ENCODE measurements at places on chromosomes 5 and 9. TPM values are rescaled to one million over a fixed set of nuclear protein-coding genes. Genes with fewer than 3 reads are reported as not detected.

Gene LIX1
- polyA plus RNA-seq: not detected

Gene WWC1
- 18.3 TPM for polyA plus RNA-seq

DNA sequence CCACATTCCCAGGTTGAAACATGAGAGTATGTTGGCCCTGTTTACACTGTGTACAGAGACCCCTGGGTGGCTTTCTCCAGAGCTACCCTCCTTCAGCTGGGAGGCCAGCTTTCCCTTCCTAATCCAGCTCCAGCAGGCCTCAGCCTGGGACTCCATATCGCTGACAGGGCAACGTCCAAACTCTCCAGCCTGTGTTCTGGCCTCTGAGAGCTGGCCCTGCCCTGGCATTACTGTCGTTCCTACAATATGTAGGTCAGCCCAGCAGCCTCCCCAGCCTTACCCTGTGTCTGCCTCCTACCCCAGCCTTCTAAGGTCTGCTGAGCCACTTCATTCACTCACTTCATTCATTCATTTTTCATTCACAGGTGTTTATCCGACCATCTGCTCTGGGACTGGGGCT is 8.3 kb upstream of the EEIG1 start:
- H3K4me3 ChIP-seq: no peak overlapping the region
- DNase-seq: no peak
- H3K36me3 ChIP-seq: no peaks in the 10 kb centered on the region
- no peak overlapping the region for H3K27ac ChIP-seq
- no peaks in the 10 kb centered on the region for H3K4me1 ChIP-seq

Gene GABRA6
- not detected for polyA plus RNA-seq

Gene PCDHGA3
- not detected for polyA plus RNA-seq

- H3K27ac ChIP-seq: no peak overlapping the region
- H3K27me3 ChIP-seq: no peaks in the 10 kb centered on the region
- no peaks in the 10 kb centered on the region for H3K36me3 ChIP-seq
- no peak for DNase-seq
- no peaks in the 10 kb centered on the region for H3K4me1 ChIP-seq
- H3K4me3 ChIP-seq: no peak overlapping the region
These were observed 52.7 kb upstream of the LARP1 start for GRCh38 chr5:154702477-154702876.

GRCh38 chr9:115808108-115808507 is 345.5 kb upstream of the PAPPA start:
- H3K36me3 ChIP-seq: no peaks in the 10 kb centered on the region
- H3K27ac ChIP-seq: no peak overlapping the region
- no peak for DNase-seq
- no peak overlapping the region for H3K4me3 ChIP-seq
- no peaks in the 10 kb centered on the region for H3K27me3 ChIP-seq

Gene PCDHGA5
- polyA plus RNA-seq: 0.07 TPM

Gene SHC3
- polyA plus RNA-seq: 0.01 TPM

DNA sequence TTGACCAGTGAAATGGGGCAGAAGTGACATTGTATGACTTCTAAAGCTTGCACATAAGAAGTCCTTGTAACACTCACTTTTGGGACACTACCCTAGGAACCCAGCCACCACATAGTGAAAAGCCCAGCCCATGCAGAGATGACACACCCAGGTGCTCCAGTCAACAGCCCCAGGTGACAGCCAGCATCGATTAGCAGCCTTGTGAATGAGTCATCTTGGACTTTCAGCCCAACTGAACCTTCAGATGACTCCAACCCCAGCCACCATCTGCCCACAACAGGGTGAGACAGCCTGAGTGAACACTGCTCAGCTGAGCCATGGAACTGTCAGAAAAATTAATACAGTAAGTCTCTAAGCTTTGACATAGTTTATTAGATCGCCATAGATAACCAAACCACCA is 458.6 kb downstream of the ZSWIM6 start:
- no peak overlapping the region for H3K27ac ChIP-seq
- no peaks in the 10 kb centered on the region for H3K27me3 ChIP-seq
- peaks cover 3% of the 10 kb centered on the region for H3K4me1 ChIP-seq
- H3K4me3 ChIP-seq: no peak overlapping the region
- H3K36me3 ChIP-seq: no peaks in the 10 kb centered on the region
- no peak for DNase-seq

DNA sequence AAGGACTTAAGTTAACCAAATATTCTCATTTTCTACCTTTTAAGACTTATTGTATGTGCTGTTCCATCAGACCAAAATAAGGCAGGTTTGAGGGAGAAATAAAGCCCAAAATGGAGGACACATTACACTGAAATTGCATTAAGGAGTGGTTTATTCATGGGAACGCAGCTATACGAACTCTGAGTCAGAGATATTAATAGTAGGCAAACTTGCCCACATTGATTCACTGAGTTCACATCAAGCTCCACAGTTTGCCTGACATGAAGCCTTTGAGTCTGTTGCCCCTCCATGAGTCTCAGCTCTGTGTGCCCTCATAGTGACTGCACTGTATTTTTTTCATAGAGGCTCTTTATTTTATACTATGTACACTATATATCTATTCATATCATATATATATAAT is 135.0 kb upstream of the SNX2 start:
- H3K27me3 ChIP-seq: no peaks in the 10 kb centered on the region
- no peaks in the 10 kb centered on the region for H3K36me3 ChIP-seq
- no peaks in the 10 kb centered on the region for H3K4me1 ChIP-seq
- H3K27ac ChIP-seq: no peak overlapping the region

DNA sequence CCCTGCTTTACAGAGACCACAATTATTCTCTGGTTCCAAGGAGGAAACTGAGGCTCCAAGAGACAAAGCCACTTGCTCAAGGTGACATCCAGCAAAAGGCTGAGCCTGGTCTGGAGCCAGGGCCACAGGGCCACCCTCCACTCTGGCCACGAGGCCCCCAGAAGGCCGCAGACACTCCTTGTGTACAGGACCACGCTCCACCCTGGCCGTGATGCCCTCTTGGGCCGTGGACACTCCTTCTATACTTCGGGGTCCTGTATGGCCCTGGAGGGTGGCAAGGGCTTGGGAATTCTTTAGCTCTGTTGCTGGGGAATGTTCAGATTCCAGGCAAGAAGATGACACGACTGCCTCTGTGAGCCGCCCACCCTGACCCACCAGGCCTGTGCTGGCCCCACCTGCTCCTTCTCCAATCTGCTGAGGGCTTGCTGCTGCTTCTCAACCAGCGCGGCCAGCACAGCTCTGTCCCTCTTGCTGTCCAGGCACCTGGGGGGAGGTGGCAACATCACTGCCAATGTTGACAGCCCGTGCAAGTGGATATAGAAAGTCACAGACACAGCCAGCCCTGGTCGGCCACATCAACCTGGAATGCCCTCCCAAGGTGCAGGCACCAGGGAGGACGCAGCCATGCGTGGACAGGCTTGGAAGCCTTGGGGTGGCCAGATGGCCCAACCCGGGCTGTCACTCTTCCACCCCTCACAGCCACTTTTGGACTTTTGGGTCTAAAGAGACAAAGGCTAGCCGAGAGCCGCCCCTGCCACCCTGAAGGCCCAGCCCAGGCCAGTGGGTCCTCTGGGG is 20.1 kb upstream of the QSOX2 start:
- H3K4me1 ChIP-seq: peaks cover 5% of the 10 kb centered on the region
- peaks cover 18% of the 10 kb centered on the region for H3K27me3 ChIP-seq
- H3K36me3 ChIP-seq: no peaks in the 10 kb centered on the region
- no peak for DNase-seq

DNA sequence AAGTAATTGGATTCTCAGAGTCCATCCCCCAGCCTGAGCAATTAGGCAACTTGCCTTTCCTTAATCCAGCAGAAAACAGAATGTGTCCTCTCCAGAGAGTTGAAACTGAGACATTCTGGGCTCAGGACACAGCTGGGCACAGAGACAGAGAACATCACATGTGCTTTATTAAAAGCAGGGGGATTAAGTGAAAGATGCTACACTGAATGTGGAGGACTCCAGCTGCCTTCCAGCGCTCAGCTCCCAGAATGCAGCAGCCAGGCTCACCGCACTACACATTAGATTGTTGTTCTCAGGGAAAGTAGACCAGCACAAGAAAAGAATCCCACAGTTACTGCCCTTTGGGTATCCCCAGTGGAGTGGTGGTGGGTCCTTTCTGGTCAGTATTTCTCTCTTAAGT is 141.6 kb upstream of the IL12B start:
- DNase-seq: no peak
- H3K4me3 ChIP-seq: no peak overlapping the region
- H3K36me3 ChIP-seq: no peaks in the 10 kb centered on the region
- no peaks in the 10 kb centered on the region for H3K4me1 ChIP-seq

Gene PDLIM7
- 48.5 TPM for polyA plus RNA-seq

Gene NTRK2
- 0.08 TPM for polyA plus RNA-seq

DNA sequence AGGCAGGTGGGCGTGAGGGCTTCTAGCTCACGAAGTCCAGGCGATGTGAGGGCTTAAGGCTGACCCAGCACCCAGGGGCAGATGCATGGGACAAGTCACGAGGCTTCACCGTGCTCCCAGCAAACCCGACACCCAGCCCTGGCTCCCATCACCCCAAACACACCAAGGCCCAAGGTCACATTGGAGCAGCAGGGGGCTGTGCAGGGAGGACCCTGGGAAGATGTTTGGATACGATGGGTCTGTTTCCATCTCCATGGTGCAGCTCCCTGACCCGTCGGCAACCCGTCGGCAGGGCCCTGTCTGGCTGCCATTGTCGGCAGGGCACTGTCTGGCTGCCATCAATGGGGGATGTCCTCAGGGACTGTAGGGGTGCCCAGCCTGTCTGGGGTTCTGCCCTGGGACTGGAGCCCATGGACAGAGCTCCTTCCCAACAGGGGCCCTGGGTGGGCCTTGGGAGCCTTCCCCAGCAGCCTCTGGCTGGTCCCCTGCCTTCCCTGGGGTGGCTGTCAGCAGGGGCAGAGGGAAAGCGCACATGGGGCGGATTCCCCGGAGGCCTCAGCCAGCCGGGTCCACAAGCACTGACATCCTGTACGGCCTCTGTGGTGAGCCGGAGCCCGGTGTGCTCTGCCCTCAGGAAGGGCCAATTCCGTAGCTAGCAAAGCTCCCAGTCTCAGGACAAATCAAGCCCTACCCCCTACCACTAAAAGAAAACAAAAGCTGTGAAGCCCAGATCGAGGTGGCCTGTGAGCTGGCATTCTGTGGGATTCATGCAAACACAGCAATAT is 47.1 kb downstream of the NACC2 start:
- H3K4me1 ChIP-seq: peaks cover 14% of the 10 kb centered on the region
- no peak overlapping the region for H3K27ac ChIP-seq
- no peak overlapping the region for H3K4me3 ChIP-seq
- no peaks in the 10 kb centered on the region for H3K27me3 ChIP-seq
- DNase-seq: no peak

- no peak overlapping the region for H3K27ac ChIP-seq
- no peak for DNase-seq
- no peaks in the 10 kb centered on the region for H3K27me3 ChIP-seq
- H3K4me3 ChIP-seq: no peak overlapping the region
These were observed 198.9 kb upstream of the WWC1 start for GRCh38 chr5:168092209-168093185.

DNA sequence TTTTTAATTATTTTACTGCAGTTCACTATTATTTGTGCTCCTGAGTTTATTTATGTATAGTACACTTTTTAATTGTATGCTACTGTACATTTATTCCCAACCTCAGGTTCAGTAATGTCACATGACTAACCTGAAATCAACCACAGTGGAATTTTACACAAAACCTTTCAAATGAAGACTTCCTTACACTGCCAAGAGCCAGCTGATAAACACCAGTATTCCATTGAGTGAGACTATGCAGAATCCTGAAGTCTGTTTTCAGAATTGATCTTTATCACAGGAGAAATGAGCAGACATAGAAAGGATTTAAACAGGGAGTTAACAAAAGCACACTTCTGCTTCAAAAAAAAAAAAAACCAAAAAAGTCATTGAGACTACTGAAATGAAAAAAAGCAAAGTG is 219.5 kb downstream of the PRR16 start:
- H3K4me1 ChIP-seq: no peaks in the 10 kb centered on the region
- no peaks in the 10 kb centered on the region for H3K27me3 ChIP-seq
- no peak overlapping the region for H3K27ac ChIP-seq

All from keratinocyte (primary cell).